Bronchus fibroblast of lung (primary cell): ENCODE measurements at places on chromosomes 4 and X. TPM values are rescaled to one million over a fixed set of nuclear protein-coding genes. Genes with fewer than 3 reads are reported as not detected.

Gene MAGEC1
- not detected in 2 replicates for total RNA-seq

Gene OTUD6A
- total RNA-seq: not detected in 2 replicates

Gene CCDC149
- 1.8 and 2.7 TPM in 2 replicates for total RNA-seq

Gene PDGFC
- 29.4 and 37.5 TPM in 2 replicates for total RNA-seq

Gene NPY2R
- under 0.01 TPM in 2 replicates for total RNA-seq

Gene GAGE12H
- not detected in 2 replicates for total RNA-seq

Gene IL9R
- not detected in 2 replicates for total RNA-seq
